Activated CD4-positive, alpha-beta T cell treated with anti-CD3 and anti-CD28 coated beads, Interleukin-2, amount 10 ng/mL, durations not matched to agents 7 days and 5 days (primary cell): ENCODE measurements at places on chromosomes 11 and 22.
A peak's percentile ranks its signal among the peaks of the same experiment; 100 is the strongest.

- no peak for DNase-seq
Observed at GRCh38 chr22:33883561-33883960, 36.7 kb downstream of the LARGE1 start.

GRCh38 chr11:66267379-66268243, 828 bp upstream of the RAB1B start:
- DNase-seq, result peak; percentile 87

- DNase-seq, result no peak
Observed at GRCh38 chr11:87194985-87195820, 157.5 kb downstream of the TMEM135 start.

DNA sequence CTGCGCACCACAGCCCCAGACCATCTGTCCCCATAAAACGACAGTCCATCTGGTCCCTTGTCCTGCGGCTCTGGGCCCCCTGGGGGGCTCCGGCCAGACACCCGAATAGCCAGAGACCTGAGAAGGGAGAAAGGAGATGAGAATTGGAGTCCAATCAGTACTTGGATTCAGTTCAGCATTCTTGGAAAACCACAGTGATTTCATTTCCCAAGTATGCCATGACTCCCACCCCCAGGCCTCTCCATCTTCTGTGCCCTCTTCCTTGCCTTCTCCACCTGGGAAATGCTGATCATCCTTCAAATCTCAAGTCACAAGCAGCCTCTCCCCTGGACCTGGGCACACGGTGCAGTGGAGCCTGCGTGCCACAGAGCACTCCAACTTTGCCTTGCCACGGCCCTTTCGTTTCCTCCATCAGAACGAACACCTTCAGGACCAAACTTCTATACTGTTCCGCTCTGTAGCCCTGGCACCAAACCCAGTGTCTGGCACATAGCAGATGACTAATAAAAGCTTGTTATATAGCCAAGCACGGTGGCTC, 10.9 kb upstream of the MFNG start:
- no peak for DNase-seq

DNA sequence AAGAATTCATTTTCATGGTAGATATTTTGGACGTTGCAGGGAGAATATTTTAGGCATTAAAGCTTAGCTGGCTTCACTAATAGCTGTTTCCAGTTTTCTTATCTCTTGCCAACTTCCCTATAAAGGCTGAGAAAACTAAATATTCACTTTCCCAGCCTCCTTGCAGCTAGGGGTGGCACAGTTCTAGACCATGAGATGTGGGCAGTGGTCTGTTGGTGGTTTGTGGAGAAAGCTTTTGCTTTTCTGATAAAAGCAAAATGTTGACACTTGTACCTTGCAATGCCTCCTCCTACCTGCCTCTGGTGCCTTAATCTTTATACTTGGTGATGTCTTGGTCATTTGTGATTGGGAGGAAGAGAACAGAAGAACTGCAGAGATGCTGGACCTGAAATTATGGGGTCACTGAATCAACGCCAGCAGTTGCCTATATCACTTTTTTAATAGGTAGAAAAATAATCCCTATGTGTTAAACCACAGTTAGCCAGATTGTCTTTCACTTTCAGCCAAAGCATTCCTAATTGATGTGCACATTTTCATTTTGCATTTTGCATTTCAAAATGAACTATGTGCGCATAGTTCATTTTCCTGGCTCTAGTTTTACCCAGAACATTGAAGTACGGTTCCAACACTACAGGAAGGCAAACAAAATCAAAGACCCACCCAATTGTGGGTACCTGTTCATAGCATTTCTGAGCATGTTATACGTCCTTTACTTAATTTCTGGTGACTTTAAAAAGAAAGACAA, 24.9 kb upstream of the ABTB2 start:
- no peak for DNase-seq

- no peak for DNase-seq
Observed at GRCh38 chr11:8233691-8234424, 29.8 kb downstream of the LMO1 start.
